Stimulated activated CD8-positive, alpha-beta memory T cell treated with anti-CD3 and anti-CD28 coated beads, Interleukin-4, amount 100 ng/mL, for 1 hour (primary cell): ENCODE measurements at places on chromosomes 2 and 18.

GRCh38 chr2:25411753-25412152, 70.0 kb upstream of the DNMT3A start:
- DNase-seq: no peak

DNA sequence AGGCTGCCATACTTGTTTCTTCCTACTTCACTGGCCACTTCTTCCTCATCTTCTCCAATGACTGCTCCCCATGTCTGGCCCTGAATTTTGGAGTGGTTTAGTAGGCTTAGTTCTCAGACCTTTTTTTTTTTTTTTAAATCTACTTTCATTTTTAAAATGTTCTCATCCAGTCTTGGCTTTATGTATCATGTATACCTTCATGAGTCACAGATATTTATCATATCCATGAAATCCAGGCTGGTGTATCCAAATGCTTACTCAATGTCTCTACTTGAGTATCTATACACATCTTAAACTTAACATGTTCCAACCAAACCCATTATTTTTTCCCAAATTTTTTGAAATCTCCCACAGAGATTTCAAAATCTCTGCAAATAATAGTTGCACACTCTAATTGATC, 26.3 kb upstream of the CFAP36 start:
- no peak for DNase-seq

- DNase-seq: no peak
Measured at GRCh38 chr18:79818036-79818435, 20.3 kb downstream of the KCNG2 start.

DNA sequence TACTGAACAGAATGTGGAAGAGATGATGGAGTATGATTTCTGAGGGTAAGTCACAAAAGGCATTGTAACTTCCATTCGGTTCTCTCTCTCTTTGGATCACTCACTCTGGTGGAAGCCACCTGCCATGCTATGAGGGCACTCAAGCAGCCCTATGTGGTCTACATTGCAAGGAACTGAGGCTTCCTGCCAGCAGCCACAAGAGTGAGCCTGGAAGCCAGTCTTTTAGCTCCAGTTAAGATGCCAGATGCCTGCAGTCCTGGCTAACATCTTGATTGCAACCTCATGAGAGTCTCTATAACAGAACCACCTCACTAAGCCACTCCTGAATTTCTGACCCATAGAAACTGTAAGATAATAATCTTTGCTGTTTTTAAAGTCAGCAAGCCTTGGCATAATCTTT, 935.7 kb downstream of the LRP1B start:
- no peak for DNase-seq

DNA sequence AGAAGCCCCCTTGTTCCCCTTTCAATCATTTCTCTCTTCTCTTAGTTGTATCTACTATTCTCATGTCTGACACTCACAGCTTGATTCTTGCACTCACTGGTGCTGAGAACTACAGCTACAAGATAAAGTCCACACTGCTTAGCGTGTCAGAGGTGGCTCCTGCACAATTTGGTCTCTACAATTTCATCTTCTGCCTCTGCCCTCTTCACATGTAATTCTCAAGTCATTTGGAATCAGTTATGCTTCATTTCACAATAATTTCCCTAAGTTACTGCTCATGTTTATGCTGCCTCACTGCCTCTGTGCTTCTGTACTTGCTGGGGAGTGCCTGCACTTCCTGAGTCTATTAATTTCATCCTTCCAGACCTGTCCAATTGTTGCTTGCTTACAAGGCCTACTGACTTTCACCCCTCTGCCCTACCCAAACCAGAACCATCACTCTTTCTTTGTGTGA, 11.6 kb upstream of the NAB1 start:
- DNase-seq: no peak

DNA sequence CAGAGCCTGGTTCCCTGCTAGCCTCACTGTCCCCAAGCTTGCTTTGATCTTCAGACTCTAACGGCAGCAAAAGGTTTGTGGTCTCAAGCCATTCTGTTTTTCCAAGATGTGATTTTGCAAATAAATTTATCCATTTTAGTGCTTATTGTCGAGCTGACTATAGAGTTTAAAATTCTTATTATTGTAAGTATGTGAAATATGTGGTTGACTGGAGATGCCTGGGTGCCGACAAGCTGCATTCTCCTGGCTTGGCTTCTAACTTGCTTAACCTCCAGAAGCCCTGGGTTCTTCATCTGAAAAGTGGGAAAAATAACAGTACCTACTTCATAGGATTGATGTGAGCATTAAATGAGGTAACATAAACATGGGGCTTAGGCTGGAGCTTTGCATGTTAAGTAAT, 9.9 kb upstream of the EDAR start:
- no peak for DNase-seq

DNA sequence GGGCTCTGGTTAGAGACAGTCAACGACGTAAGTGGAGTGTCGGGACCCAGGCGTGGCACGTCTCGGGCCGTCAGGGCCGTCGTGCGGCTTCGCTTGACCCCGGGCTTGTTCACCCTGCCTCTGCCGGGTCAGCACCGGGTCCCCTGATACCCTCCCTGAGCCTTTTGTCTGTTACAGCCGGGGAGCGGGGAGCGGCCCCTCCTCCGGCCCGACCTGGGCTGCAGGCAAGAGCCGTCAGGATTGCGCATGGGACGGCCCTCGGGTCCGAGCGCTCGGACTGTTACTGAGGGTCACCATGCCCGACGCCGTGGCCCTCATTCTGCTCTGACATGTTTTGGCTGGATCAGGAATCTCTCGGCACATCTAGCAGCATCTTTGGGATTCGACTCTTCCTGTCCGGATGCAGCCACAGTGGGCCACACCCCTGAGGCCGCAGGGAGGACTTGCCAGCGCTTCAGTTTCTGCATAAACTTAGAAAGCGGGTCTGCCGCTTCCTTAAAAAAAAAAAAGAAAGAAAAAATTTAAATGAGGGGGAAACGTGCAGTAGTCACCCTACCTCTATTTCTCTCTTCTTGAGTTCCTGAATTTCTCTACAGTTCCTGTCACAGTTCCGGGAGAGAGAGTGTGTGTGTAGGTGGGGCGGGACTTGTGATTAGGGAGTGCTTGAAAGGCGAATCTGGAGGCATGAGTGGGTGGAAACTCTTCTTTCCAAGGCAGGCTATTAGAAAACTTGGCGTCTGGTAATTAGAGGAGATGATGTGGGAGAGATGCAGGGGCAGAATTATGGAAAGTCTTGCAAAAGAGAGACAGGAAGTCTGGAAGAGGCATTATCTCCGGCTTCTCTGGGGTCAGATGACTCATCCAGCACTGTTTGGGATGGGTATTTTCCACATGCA, 909 bp downstream of the TMEM87B start:
- peak; percentile 6 for DNase-seq

- no peak for DNase-seq
Measured at GRCh38 chr2:17416884-17417391, 101.3 kb downstream of the RAD51AP2 start.

DNA sequence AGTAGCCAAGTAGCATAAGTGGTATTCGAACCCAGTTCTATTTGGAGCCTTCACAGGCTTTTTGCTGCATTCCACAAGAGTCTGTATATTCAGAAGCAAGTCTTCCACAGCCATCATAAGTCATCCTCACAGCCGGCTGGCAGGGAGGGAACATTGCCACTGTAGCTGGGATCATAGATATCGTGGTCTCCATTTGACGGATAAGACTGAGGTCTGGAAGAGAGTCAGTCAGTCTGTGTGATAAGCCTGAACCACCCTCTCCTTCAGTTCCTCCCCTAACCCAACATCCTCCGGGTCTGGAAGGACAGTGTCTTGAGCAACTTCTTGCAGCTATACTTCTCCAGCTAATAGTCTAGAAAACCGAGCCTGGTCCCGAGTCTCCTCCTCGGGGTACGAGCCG, 17.0 kb upstream of the C1QL2 start:
- DNase-seq: no peak

- DNase-seq: no peak
Measured at GRCh38 chr18:66676699-66677098, 72.8 kb upstream of the CDH19 start.

GRCh38 chr18:13245481-13246000, 27.0 kb downstream of the LDLRAD4 start:
- no peak for DNase-seq

GRCh38 chr18:77522051-77522675, 272.5 kb downstream of the GALR1 start:
- no peak for DNase-seq

- DNase-seq: no peak
Measured at GRCh38 chr18:57073501-57074187, 73.2 kb upstream of the BOD1L2 start.

DNA sequence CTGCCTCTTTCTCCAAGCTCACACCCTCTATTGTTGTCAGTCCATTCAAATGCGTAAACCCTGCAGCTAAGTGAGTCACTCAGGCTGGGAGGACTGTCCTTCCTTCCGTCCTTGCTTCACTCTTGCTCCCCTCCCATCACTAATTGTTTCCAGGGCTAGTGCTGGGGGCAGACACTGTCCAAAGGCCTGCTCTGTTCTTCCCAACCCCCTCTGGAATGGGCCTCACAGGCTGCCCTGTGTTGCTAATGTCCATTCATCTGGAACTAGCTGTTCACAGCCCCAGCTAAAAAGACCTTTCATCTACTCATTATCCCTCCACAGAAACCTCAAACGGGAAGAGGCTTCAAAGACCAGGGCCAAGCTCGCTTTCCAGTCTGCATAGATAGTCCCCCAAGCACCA, 31.9 kb upstream of the NRP2 start:
- no peak for DNase-seq

- DNase-seq: peak; percentile 30
Measured at GRCh38 chr2:24920098-24920808, at the start of gene ADCY3. Gene ADCY3 (minus strand): TSS chr2:24920237. CDS start chr2:24918987, 1,250 bp downstream.

DNA sequence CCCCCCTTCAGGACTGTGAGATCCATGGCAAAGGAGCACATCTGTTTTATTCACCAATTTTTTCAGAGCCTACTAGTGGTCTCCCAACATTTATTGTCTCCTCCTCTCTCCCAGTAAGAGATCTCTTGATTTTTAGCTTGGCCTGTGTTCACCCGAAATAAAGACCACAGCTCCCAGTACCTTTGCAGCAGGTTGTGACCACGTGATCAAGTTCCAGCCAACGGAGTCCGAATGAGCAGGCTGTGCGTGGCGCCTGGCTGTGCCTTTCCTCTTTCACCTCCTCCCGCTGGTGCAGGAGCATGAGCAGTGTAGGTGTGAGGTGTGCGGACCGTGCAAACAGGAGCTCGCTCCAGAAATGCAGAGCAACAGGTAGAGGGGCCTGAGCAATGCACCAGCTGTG, 143.6 kb upstream of the GLI2 start:
- no peak for DNase-seq

DNA sequence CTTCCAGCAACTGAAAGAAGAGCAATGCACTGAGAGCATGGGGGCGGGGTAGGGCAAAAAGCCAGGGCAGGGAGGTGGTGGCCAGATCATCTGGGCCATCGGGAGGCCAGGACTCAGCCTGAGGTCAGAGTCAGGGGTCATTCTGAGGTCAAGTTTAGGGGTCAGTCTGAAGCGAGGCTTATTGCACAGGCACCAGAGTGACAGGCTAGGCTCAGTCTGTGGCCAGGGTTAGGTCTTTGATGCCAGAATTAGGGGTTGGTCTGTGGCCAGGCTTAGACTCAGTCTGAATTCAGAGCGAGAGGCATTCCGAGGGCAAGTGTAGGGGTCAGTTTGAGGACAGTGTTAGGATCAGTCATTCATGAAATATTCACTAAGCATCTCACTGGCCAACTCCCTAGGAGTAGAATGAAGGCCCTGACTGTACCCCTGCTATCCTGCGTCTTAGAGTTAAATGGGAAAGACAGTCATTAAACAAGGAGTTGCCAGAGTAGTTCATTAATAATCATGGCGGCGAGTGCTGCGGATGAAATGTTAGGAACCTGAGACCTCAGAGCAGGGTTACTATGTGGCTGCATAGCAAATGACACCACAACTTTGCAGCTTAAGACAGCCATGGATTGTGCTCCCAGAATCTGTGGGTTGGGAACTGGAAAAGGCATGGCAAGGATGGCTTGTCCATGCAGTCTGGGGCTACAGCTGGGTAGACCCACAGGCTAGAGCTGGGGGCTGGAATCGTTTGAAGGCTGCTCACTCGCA, 198.7 kb downstream of the CYP26B1 start:
- no peak for DNase-seq

- no peak for DNase-seq
Measured at GRCh38 chr2:237096201-237096600, 10.5 kb downstream of the COPS8 start.

DNA sequence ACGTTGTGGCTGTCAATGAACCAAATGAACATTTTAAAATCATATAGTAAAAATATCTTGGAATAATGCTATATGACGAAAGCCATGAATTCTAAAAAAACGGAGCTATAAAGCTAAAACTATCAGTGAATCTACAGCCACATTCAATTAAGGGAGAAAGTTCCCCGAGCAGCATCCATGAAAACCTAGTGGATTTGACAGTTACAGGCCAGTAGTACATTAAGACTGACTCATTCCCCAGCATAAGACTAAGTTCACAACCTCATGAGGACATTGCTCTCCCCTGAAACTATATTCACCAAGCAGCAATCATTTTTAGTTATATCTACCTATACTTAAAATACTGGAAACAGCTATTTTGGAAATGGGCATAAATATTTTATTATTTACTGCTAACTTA, 36.6 kb downstream of the KIDINS220 start:
- DNase-seq: no peak

GRCh38 chr2:143347901-143348414, 218.7 kb downstream of the ARHGAP15 start:
- DNase-seq: no peak

GRCh38 chr2:220144411-220144810, 517.0 kb downstream of the SLC4A3 start:
- no peak for DNase-seq

- no peak for DNase-seq
Measured at GRCh38 chr18:63820694-63821093, 45.5 kb downstream of the SERPINB7 start.

GRCh38 chr2:197239434-197239833, 71.1 kb downstream of the ANKRD44 start:
- DNase-seq: no peak

- DNase-seq: no peak
Measured at GRCh38 chr2:68483011-68483410, 15.6 kb downstream of the APLF start.

- DNase-seq: no peak
Measured at GRCh38 chr18:45009756-45010155, 329.1 kb downstream of the SETBP1 start.

DNA sequence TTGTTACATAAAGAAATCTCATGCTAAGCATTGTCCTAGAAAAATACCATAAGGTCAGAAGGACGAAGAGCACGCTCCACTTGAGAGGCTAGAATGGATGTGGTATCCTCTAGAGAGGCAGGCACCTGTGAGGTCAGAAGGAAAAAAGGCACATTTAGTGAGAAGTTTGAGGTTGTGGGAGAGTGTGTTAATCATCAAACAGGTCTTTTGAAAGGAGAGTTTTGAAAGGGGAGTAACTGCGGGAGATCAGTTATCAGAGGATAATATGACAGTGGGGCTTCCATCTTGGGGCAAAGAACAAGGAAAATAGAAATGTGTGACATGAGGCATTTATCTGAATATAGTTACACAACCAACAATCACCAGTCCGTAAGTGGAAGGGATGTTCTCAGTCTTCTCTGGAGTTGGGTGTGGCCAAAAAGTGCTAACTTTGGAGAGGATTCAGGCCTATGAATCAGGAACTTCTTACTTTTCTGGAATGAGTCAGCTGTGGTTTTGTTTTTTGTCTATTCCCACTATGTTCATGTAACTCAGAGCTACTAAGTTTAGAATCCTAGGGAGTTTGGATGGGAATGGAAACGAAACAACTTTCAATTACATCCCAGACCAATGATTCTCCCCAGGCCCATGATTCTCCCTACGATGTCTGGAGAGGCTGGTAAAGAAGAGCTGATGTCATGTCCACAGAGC, 451.4 kb upstream of the ST6GAL2 start:
- no peak for DNase-seq

GRCh38 chr2:211281430-211282073, 725.2 kb downstream of the CPS1 start:
- DNase-seq: no peak
